ENCODE measurements at places on chromosomes 12 and 14.

GRCh38 chr14:33792009-33792719 lies 158.7 kb downstream of the EGLN3 start:
- DNase-seq = no peak

- no peak for DNase-seq
Measured at GRCh38 chr14:96748362-96748761, 48.8 kb upstream of the VRK1 start.

GRCh38 chr14:33941718-33942117 lies 9.2 kb downstream of the EGLN3 start:
- DNase-seq = no peak

DNA sequence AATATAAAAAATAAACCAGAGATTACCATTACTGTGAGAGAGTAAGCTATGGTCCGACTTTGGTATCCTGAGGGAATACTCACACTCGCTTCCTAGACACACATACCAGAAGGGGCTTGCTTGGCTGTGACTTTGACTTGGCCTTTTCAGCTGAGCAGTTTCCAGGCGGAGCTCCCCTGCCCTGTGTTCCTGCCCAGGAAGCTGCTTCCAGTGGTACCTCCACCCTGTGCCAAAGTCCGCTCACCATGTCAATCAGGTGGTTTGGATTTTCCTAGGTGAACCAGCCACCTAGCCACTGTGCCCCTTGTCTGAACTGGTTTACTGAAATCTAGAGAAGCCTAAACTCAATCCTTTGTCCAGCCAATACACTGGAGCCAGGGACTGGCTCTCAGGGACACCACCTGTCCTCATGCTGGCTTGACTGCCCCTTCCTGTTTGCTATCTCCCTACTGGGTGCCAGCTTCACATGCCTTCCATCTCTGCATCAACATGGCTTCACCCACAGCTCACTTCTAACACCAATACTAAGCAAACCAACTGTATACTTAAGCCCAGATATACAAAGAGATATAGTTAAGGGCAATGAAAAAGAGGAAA lies 28.6 kb downstream of the MAX start:
- no peak for DNase-seq

DNA sequence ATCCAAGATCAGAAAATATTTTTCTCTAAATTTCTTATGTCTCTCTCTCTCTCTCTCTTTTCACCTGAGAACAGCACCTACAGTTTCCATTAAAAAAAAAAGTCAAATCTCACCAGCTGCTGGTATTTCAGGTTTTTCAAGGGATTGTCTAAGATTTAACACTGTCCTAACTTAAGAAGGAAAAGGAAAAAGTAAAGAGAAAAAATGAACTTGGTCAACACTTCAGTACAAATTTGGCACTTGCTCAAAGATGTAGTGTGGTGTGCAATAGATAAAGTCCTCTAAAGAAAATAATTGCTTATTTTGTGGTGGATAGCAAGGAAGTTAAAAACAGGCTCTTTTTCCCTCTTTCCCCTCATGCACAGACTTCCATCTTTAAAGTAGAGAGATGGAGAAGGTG lies 416.2 kb downstream of the SOX5 start:
- no peak for DNase-seq

- DNase-seq = peak; percentile 41
Measured at GRCh38 chr14:80587096-80587724, 354.3 kb downstream of the CEP128 start.

DNA sequence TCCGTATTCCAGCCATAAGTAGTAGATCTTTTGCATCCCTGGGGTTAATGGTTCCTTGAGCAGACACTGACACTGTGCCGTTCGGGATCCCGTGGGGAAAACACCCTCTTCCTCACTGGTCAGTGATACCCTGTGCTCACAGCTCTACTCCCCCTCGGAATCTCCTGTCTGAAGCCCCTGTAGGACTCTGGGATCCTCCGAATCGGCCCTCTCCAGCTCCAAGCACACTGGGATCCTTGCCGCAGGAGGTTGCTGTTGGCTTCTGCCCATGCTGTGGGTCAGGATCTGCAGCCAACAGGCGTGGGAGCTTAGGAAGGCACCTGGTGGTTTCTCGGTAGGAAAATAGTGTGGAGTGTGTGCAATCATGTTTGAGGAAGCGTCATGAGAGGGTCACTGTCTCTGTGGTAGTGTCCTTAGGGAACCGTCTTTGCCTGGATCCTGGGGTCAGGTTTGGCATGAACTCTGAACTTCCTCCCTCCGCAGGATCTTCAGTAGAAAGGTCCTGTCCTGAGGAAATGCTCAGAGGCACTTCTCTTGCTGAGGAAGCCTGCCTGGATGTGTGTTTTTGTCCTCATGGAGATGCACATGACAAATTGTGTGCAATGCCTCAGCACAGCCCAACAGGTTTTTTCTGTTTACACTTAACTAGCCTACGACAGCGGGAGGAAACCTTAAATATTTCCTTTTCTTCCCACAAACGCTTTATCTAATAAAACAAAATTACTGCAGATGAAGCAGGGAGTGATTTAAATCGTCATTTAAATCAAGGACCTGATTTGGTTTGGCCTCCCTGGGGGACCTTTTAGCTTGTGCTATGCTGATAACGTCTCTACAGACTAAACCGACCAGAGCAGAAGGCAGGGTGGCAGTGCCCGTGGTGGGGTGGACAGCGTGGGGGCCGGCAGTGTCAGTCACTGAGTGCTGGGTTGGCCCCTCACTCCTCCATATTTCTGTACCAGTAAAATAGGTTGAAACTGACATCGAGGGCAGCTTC lies 18.7 kb downstream of the FBXL14 start:
- no peak for DNase-seq

GRCh38 chr12:11917501-11917900 lies 153.2 kb upstream of the BCL2L14 start:
- no peak for DNase-seq

GRCh38 chr12:53090554-53090953 lies 6.9 kb upstream of the IGFBP6 start:
- DNase-seq = no peak

- DNase-seq = no peak
Measured at GRCh38 chr12:26524862-26525465, 308.0 kb downstream of the ITPR2 start.

- DNase-seq = peak; percentile 16
Measured at GRCh38 chr12:6340745-6341416, 995 bp downstream of the TNFRSF1A start.

DNA sequence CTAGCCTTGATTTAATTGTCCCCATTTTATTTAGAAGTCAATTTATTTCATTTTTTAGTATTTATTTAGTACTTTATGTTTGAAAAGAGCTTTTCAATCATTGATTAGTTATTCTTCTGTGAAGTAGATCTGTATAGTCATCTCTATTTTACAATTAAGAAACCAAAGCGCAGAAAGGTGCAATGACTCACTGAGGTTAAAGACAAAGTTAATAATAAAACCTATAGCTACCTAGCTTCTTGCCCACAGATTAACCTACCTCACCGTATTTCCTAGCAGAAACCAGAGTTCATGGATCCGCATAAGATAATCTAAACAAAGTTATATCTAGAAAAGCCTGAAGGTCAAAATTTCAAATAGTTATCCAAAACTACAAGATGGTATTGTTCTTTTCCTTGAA lies 176.4 kb downstream of the GRIN2B start:
- DNase-seq = no peak

- no peak for DNase-seq
Measured at GRCh38 chr12:57852620-57853500, 6.3 kb upstream of the CTDSP2 start.

DNA sequence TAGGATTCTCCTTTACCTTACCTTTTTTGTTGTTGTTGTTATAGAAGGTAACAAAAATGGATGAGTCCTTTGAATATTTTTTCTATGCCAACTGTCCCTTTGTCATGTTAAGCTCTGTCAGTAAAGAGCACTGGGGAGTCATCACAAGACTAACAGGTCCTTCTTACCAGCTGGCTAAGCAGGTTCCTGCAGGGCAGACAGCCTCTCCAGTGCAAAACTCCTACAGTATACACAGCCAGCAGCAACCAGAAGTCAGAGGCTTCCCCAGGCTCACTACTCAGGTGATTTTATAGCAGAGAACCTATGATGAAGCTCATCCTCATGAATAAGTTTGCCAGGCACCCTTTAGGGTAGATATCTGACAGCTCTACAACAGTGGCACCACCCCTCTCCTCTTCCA lies 271.1 kb downstream of the RERGL start:
- DNase-seq = no peak
